Activated naive CD4-positive, alpha-beta T cell (primary cell): ENCODE measurements at places on chromosomes 11 and 22.

- DNase-seq: no peak
Measured at GRCh38 chr11:115769891-115770290, 265.7 kb upstream of the CADM1 start.

- DNase-seq: no peak
Measured at GRCh38 chr11:11345099-11345498, 8.0 kb downstream of the CSNK2A3 start.

GRCh38 chr11:27111896-27112295, 71.3 kb downstream of the BBOX1 start:
- DNase-seq: no peak

DNA sequence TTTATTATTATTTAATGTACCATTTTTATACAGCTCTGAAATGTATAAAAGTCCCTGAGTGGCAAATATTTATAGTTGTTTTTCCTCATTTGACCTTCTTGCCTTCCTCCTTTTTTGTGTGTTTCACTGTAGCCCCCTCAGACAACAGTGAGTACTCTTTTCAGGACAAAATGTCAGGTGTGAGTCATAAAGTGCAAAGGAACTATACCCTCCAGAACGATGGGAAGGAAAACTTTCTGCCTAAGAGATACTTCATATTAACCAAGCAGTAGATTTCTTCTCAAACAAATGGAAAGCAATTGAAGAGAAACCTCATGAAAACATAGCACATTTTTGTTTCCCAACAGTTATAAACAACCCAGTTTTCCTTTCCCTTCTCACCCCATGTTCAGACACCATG, 16.1 kb upstream of the MS4A7 start:
- DNase-seq: no peak

GRCh38 chr11:7612056-7612660, 61.1 kb downstream of the CYB5R2 start:
- no peak for DNase-seq

DNA sequence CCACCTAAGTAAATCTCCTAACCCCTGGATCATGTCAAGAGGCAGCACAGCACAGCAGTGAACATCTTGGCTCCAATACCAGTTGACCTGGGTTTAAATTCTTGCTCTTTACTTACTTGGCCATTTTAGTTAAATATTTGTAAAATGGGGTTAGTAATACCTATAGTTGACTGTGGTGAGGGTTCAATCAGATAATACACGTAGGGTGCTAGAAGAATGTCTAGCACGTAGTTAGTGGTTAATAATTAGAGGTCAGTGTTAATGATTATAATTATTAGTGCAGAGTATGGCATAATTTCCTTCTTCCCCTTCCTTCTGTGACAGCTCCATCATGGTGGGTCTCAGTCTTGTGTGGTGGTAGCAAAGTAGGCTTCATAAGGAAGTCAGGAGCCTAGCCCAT, 520.8 kb downstream of the INSC start:
- no peak for DNase-seq
